ENCODE measurements at places on chromosomes 13 and 19. TPM values are rescaled to one million over a fixed set of nuclear protein-coding genes. Genes with fewer than 3 reads are reported as not detected.

DNA sequence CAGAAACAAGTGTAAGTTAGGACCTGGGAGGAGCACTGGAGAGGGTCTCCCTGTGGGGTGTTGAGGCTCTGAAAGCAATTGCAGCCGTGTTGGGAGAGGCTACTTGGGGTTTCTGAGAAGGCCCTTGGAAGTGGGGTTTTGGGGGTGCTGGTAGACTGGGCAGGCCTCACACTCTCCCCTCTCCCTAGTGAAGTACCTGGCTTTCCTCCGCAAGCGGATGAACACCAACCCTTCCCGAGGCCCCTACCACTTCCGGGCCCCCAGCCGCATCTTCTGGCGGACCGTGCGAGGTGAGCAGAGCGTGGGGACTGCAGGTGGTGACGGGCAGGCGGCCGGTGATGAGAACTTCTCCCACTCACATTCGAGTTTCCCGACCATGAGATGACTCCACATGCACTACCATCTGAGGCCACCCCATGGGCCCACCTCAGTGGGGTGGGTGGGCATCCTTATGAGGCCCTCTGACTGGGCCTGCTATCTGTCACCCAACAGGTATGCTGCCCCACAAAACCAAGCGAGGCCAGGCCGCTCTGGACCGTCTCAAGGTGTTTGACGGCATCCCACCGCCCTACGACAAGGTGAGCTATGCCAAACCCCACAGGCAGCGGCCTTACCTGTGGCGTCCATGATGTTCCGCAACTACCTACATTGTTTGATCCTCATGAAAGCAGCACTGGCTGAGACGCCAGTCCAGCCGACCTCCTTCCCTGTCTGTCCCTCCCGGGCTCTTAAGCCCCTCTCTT lies 3.0 kb downstream of the RPL13A start:
- DNase-seq, result no peak

DNA sequence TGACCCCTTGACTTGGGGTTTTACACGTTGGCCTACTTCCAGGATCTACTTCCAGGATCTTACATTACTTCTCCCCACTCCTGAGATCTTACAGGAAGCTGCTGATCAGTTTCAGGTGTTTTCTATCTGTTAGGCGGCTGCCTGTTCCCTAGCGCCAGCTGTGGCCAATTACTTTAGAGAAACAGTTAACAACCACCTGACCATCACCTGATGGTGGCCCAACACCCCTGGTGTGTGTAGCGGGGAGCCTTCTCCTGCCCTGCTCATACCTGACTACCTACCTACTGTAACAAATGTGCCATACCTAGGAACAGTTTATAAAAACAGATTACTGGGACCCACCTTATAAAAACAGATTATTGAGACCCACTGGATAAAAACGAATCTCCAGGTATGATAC lies 2.8 kb upstream of the POP4 start:
- no peak for DNase-seq

- no peak for DNase-seq
Observed at GRCh38 chr19:52946322-52947310, 16.1 kb downstream of the ZNF816 start.

DNA sequence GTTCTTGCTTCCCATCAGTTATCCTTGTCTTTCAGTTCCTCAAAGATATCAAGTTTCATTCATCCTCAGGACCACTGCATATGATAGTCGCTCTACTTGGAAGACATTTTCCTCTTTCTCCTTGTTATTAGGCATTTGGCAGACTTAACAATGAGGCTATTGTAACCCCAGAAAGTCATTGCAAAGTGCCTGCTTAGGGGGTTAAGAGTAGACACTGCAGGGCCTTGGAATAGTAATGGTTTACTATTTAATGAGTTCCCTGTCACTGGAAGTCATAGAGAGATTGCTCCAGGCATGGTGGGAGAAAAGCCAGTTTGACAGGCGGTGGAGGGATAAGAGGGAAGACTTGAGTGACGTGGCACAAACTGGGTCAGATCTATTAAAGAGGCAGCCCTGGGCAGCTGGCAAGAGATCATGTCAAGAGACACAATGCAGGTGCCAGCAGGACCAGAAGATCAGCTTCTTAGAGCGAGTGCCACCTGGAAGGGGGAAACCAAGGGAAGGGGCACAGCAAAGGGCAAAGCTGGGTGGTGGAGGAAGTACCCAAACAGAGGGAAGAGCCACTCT lies 16.8 kb upstream of the CPB2 start:
- no peak for DNase-seq

DNA sequence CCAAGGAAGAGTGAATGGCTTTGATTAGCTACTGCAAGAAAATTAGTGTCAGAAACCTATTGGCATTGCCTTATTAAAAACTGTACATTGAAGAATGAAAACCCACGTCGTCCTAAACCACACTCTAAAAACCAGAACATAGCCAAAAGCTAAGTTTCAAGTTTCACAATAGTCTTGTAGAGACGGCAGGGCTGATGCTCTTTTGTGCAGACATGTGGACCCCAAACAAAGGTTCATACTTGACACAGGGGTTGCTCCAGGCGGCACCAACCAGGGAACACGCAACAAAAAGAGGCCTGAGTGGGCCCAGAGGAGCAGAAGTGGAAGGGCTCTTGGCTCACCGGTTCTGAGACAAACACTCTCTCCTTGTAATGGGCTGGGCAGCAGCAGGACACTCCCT lies 28.6 kb upstream of the MIR17HG start:
- DNase-seq, result no peak

DNA sequence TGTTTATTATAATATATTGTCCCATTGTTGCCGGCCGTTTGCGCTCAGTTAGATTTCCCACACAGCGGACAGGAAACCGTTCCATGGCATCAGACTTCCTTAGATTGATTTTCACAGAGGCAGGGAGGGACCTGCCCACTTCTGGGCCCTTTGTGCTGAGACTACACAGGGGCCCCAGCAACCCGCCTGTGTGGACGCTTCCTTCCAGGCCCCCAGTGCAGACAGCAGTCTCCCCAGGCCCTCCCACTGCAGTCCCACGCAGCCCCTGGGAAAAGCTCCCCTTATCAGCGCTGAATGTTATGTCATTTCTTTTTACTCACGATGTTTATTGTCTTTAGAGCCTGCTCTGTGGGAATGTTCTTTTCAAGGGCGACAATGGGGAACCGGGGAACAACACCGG lies 351.7 kb upstream of the ARGLU1 start:
- DNase-seq, result no peak

DNA sequence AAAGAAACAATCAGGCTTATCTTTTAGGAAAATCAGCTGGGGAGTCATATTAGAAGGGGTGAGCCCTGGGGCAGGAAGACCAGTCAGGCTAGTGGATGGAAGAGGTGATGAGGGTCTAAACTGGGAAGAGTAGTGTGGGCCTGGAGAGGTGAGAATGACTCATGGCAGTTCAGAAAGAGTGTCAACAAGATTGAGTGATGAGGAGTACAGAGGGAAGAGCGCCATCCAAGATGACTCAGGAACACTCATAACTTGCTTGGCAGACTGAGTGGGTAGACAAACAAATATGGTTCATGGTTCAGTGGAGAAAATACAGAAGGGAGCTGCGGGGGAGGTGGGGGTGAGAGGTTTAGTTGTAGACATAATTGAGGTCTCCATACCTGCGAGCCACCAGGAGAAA lies 17.3 kb upstream of the CLDN10 start:
- DNase-seq, result no peak

DNA sequence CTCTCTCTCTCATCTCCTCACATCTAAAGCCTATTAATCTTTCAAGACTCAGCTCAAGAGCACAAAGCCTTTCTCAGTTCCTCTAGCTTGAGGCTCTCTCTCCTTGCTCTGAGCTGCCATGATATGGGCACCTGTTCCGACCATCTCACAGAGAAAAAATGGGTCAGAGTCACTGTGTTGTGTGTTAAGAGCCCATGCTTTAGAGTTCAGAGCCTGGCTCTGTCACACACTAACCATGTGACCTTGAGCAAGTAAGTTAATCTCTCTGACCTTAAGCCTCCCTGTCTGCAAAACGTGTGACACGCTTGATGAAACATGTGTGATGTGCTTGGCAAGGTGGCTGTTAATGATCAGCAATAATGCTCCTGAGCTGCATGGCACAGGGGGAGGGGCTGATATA lies 245.2 kb downstream of the DLEU7 start:
- DNase-seq, result no peak

DNA sequence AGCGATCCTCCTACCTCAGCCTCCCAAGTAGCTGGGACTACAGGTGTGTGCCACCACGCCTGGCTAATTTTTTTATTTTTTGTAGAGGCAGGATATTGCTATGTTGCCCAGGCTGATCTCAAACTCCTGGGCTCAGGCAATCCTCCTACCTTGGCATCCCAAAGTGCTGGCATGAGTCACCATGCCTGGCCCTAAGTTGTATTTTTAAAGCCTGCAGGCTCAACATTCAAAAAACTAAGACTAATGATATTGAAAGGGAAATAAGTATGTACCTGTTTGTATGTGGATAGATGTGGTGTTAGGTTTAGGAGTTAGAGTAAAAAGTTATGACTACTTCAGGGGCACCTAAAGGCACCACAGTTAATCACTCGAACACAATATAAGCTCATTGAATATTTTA lies 5.4 kb upstream of the IPO5 start:
- no peak for DNase-seq

DNA sequence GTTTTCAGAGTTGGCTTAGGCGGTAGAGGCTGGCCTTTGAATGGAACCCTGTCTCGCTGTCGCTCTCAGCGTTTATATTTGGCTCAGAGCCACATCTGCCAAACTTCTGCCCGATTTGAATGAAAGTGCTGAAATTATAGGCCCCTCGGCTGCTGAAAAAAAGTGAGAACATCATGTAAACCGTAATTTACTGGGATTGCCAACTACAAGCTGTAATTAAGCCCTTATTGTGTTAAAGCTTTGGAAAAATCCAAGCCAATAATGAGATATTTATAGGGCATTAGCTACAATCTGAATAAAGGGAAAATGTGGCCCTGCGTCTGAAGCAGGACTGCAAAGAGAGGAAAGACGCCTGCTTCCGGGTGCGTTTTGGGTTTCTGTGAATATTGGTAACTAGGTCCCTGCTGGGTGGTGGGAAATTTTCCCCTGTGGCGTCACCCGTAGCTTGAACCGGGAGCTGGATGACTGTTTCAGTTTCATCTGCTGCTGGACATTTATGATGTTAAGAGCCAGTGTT lies 9.9 kb downstream of the DNM2 start:
- no peak for DNase-seq

DNA sequence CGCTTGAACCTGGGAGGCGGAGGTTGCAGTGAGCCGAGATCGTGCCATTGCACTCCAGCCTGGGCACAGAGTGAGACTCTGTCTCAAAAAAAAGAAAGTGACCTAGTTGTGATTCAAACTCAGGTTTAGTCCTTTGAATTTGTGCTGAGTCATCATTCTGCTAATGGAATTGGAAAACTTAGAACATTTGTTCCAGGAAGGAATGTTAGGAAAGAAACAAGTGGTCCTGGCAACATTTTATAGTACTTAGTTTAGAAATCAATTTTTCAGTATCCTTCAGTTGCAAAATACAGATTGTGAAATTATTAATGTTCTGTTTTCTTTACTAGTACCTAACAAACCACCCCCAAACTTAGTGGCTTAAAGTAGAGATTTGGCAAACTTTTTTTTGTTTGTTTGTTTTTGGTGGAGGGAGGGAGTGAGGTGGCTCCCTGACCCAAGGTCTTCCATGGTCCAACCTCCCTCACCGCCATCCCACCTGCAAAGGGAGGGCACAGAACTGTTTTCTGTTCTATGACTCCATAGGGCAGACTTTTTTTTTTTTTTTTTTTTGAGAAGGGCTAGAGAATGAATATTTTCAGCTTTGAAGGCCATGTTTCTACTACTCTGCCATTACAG lies 9.2 kb upstream of the SULT2A1 start:
- no peak for DNase-seq

DNA sequence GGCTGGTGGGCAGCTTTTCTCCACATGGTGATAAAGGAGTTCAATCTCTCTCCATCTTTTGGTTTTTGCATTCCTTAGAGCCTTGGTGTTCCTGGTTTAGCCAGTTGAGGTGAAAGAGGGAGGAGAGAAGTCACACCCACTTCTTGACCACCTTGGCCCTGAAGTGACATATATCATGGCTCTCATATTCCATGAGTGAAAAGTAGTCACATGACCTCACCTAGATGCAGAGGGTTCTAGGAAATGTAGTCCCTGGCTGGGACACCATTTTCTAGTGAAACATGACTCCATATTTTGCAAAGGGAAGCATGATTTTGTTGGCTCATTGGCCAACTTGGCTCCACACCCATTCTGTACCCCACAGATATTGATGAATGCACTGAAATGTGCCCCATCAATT lies 16.1 kb downstream of the ADGRE1 start:
- no peak for DNase-seq

DNA sequence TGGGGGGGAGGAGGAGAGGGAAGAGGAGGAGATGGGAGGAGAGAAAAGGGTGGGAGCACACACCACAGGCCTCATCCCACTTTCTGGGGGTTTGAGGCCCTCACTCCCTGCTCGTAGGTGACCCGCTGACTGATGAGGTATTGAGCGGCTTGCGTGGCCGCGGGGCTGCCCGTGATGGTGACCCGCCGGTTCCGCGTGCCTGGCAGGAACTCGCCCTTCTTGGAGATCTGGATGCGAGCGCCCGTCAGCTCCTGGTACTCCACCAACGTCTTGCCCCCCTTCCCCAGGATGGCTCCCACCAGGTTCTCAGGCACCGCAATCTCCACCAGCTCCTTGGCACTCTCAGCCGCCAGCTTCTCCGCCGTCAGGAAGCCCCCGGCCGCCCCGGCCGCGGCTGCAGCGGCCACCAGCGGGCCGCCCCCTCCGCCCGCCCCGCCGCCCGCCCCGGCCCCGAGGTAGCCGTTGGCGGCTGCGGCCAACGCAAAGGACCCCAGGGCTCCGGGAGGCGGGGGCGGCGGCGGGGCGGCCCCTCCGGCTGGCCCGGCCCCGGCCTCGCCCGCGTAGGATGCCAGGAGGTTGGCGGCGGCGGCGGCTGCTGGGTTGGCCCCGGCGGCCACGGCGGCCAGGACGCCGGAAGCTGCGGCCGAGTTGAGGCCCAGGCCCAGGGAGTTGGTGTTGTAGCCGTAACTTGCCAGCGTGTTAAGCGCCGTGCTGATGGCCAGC lies 25.4 kb upstream of the NANOS2 start:
- DNase-seq, result no peak

DNA sequence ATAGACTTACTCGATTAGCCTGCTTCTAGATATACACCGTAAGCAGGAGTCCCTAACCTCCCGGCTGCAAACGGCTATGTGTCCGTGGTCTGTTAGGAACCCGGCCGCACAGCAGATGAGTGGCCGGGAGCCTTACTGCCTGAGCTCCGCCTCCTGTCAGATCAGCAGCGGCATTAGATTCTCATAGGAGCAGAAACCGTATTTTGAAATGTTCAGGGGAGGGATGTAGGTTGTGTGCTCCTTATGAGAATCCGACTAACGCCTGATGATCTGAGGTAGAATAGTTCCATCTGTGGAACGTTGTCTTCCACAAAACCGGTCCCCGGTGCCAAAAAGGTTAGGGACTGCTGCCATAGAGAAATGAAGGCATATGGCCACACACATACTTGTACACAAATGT lies 1491.9 kb downstream of the SLITRK5 start:
- no peak for DNase-seq

Gene SRRM5
- 1.4 TPM for total RNA-seq

Gene WDR18
- 54.1 TPM for total RNA-seq

Gene PSG1
- not detected for total RNA-seq

Gene CEACAM8
- not detected for total RNA-seq

Gene LRCH1
- total RNA-seq, result 15.8 TPM

Gene CGB7
- total RNA-seq, result not detected

All from naive thymus-derived CD8-positive, alpha-beta T cell (primary cell).